ENCODE measurements at places on chromosomes 4 and X.
A peak's percentile ranks its signal among the peaks of the same experiment; 100 is the strongest.

DNA sequence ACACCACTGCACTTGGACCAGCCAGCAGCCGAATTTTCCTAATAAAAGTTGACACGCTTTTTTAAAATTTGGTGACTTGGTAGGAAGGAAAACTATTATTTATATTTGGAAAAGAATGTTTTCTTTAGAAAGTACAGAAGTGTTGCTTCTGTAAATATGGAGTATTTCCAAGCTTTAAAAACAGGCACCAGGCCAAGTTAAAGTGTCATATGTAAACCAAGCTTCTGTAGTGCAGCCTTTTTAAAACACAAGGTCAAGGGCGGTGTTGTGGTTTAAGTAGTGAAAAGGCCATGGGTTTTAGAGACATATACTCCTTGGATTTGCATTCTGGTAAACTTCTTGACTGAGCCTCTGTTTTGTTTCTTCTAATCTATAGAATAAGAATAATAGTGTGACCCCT, 62.7 kb downstream of the TRIM2 start:
- no peak for DNase-seq

DNA sequence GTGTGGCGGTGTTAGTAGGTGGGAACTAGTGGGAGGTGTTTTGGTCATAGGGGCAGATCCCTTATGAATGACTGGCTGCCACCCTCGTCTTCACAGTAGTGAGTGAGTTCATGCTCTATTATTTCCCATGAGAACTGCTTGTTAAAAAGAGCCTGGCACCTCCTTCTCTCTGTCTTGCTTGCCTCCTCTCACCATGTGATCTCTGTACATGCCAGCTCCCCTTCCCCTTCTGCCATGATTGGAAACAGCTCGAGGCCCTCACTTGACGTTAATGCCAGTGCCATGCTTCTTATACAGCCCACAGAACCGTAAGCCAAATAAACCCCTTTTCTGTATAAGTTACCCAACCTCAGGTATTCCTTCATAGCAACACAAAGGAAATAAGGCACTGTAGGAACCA, 21.7 kb downstream of the PNMA6F start:
- DNase-seq = no peak

GRCh38 chr4:169133932-169134331, 123.9 kb upstream of the CBR4 start:
- no peak for DNase-seq

DNA sequence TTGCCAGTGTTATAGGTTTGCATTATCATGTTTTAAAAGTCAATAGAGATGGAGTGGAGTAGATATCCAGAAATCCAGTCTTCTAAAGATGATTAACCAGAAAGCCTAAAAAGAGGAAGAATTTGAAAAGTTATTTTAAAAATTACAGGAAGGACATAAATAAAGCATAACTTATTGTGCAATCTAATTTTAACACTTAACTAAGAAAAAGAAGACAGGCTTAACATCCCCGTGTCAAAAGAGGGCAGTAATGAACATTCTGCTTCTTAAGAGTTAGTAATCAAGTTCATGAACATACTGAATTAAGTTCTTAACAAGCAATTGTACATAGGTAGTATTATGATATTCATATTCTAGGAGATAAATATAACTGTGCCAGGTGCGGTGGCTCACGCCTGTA, 39.3 kb downstream of the ELF2 start:
- DNase-seq = no peak

GRCh38 chr4:9927341-9928007, 93.8 kb downstream of the SLC2A9 start:
- no peak for DNase-seq

GRCh38 chr4:56149591-56149990, 200.8 kb downstream of the CEP135 start:
- DNase-seq = peak; percentile 47

GRCh38 chrX:132044953-132045352, 21.9 kb downstream of the STK26 start:
- no peak for DNase-seq

- no peak for DNase-seq
Measured at GRCh38 chr4:99100876-99101275, 12.3 kb upstream of the ADH5 start.

GRCh38 chrX:150348365-150348764, 14.8 kb upstream of the MAMLD1 start:
- no peak for DNase-seq

DNA sequence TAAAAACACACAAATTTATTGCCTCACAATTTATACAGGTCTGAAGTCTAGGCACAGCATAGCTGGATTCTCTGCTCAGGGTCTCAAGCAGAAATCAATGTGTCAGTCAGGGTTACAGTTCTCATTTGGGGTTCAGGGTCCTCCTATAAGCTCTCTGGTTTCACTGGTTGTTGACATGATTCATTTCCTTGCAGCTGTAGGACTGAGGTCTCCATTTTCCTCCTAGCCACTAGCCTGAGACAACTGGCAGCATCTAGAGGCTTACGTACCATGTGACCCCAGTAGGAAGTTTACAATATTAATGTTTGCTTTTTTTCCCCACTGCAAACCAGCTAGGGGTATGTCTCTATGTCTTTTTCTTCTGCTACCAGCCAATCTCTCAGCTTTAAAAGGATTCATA, 102.5 kb downstream of the CPEB2 start:
- no peak for DNase-seq

GRCh38 chr4:17497890-17498523, 13.9 kb downstream of the QDPR start:
- no peak for DNase-seq

DNA sequence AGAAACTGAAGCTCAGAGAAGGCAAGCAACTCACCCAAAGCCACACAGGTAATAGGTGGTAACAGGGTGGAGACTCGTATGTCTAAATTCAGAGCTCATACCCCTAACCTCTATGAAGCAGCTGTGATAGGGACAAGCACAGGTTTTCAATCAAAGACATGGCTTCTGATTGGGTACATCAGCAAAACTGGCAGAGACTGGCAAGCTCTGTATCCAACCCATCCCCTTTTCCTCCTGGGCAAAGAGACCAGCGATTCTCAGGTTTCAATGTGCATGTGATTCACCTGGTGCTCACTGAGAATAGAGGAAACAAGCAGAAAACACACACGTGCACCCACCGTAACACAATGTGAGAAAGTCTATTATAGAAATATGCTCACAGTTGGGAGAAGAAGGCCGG, 153.0 kb downstream of the SMIM20 start:
- DNase-seq = no peak

DNA sequence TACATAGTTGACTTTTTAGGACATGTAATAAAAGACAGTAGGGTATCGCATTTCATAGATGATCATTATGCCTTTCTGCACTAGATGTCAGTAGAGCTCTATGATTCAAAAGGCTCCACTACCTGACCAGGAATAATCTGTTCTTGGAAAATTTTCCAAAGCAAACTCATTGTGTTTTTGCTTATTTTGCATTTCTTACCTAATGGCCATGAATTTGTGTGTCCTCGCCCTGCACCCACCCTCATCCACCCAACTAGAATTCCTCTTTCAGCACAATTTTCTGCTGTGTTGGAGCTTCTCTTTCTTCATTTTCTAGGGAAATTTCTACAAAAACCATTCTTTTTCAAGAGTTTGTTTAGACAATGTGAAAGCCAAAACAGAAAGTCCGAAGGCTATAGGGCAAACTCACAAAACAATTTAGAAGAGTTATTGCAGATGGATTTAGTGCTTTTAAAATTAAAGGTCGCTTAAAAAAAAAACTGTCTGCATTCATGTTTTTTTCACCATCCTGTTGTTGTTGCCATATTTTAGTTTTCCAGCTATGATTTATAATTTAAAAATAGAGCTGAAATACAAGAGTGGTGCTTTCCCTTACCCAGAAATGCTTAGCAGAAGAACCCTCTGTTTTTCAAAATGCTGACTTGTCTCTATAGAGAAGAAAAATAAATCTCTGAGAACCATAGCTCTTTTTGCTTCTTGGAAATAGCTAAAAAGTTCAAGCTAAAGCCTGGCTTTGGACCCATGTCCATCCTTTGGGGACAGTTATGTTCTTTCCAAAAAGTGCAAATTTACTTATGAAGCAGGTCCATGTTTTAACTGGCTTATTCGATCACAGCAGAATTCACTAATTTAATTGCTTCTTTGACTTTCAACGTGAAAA, 183.7 kb downstream of the SPATA18 start:
- peak; percentile 30 for DNase-seq

GRCh38 chr4:86019362-86019761, 340.5 kb downstream of the MAPK10 start:
- DNase-seq = no peak

DNA sequence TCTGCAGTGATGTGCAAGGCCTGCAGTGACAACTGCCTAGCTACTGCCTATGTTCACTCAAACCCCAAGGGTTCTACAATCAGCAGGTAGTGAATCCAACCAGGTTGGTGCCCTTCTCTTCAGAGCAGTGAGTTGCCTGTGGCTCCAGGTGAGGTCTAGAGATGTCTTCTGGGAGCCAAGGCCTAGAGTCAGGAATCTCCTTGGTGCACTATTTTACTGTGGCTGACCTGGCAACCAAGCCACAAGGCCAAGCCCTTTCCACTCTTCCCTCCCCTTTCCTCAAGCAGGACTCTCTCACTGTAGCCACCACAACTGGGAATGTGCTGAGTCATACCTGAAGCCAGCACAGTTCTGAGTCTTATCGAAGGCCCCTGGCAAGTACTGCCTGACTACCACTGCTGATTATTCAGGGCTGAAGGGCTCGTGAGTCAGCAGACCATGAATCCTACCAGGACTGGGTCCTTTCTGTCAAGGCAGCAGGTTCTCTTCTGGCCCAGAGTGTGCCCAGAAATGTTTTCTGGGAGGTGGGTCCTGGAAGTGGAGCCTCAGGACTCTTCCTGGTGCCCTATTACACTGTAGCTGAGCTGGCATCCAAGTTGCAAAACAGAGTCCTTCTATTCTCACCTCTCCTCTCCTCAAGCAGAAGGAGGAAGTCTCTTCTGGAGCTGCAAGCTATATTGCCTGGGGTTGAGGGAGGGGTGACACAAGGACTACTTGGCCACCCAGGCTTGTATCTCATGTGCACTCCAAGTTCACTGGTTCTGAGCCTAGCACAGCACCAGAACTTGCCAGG, 111.6 kb downstream of the BTC start:
- DNase-seq = peak; percentile 79

GRCh38 chrX:133054761-133055405, 42.0 kb downstream of the USP26 start:
- DNase-seq = no peak

DNA sequence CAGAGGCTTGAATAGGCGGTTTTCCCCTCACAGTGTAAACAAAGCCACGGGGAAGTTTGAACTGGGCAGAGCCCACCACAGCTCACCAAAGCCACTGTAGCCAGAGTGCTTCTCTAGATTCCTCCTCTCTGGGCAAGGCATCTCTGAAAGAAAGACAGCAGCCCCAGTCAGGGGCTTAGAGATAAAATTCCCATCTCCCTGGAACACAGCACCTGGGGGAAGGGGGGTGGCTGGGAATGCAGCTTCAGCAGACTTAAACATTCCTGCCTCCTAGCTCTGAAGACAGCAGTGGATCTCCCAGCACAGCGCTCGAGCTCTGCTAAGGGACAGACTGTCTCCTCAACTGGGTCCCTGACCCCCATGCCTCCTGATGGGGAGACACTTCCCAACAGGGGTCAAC, 44.0 kb upstream of the USP38 start:
- DNase-seq = no peak

DNA sequence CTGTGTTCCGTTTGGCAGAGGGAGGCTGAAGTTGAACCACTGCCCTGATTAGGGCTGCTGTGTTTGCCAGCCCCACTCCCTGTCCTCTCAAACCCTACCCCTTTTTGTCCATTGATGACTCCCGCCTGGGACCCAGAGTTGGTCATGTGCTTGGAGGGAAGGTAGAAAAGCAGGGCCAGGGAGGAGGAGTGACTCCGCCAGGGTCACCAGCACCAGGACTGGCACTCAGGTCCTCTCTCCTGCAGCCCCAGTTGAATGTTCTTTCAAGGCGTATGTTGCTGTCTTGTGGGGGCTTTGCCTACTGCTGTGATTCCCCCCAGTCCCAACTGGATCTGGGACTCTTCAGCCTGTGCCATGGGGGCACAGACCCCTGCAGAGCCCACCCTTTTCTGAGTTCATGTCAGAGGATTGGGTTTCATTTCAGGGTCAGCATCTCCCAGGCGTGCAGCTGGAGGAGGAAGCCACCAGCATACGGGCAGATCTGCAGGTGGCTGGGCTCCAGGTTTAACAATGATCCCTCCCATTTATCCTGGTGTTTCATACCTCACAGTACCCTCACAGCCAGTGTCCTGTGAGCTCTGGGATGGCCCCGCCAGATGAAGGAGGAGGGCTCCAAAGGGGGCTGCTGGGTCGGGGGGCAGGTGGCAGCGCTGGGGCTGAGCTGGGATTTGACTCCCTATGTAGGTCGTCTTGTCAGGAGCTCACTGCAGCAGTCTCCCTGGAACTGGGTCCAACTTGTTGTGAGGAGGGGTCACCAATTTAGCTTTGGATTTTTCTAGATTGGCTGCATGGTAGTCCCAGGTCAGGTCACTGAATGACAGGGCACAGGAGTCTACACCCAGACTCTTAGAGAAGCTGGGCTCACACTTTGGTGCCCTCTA, 55.7 kb downstream of the MSX1 start:
- no peak for DNase-seq

All from HS-5 (cell line).